ENCODE measurements at places on chromosomes 5 and 9.

DNA sequence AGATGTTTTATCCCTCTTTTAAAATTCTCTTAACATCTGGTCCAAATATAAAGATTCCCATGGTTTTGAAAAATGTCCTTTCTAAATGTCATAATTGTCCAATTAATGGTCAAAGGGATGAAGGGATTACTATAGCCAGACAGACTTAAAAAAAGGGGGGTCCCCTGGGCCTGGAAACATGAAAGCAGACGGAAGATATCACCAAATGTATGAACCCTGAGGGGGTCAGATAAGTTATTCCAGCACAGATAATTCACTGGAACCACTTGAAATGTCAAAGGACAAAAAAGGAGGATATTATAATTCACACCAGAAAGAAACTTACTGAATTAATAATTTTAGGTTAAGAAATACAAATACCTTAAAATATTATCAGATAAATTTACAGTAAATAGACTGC is 155.8 kb downstream of the SEMA5A start:
- no peak for DNase-seq

- peak; percentile 65 for DNase-seq
Measured at GRCh38 chr9:70639853-70640814, 225.7 kb upstream of the KLF9 start.

DNA sequence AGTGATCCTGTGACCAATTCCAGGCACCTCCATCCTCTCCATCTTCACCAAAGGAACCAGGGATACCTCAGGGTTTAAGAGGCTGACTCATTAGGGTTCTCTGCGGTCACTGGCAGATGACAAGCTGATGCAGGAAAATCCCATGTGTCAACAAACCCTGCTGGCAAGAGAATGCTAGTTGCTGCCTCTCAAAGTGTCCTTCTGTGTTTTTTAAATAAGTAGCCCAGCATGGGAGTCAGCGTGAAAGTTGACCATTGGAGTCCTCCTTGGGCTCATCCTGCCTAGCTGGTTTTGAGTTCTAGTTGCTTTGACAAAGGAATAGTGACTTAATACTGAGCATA is 200.2 kb downstream of the SLIT3 start:
- no peak for DNase-seq

DNA sequence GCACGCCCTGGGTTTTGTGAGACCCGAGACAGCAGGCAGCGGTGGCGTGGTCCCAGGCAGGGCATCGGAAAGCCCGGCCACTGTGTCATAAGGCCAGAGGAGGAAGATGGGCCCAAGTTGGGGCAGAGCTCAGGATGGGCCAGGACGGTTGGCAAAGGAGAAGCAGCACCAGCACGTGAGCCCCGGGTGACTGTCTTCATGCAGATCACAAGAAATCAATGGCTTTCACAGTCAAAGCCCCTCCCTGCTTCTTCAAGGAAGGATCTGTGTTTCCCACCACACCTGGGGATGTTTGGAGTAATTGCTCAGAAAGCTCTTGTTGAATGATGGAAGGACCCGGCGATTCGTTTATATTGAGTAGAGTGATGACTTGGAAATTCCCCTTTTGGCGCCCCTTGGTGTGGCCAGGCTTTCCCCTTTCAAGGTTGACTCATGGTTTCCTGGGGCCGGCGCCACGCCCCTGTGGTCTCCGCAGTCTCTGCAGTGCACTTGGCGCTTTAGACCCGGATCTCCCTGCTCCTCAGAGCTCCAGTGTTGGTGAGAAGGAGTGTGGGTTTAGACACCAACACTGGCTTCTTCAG is 52.1 kb downstream of the IL31RA start:
- peak; percentile 8 for DNase-seq

DNA sequence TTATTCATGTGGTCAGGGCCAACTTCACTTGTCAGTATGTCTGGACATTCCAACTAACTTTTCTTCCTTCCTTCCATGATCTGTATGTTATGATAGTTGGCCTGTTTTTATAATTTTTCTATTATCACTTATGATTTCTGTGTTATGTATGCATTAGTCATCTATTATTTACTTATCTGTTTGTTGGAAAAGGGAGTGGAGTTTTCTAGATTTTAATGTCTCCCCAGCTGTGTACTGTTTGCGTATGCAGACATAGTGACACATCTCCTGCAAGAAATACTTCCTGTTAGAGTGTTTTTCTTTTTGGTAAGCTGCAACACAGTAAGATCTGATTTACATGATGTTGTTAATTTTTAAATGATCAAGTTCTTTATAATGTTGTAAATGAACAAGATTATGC is 8.7 kb upstream of the INSYN2B start:
- DNase-seq, result peak; percentile 15

DNA sequence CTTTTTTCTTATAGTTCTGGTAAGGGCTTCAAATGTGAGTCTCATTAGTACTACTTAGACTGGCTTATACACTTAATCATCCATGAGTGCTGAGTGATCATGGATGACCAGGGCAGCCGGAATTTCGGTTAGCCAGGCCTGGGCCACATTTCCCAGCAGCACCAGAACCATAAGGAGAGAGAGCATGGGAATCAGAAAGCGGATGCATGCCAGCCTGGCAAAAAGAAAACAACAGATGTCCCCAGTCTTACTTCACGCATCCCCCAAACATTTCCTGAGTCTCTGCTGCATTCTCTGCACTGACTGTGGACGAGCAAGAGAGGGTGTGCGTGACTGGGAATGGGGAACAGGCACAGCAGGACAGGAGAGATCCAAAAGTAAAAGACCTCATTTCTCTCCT is 371.1 kb upstream of the ZNF608 start:
- DNase-seq, result no peak

- no peak for DNase-seq
Measured at GRCh38 chr5:177967221-177967887, 28.7 kb downstream of the PROP1 start.

DNA sequence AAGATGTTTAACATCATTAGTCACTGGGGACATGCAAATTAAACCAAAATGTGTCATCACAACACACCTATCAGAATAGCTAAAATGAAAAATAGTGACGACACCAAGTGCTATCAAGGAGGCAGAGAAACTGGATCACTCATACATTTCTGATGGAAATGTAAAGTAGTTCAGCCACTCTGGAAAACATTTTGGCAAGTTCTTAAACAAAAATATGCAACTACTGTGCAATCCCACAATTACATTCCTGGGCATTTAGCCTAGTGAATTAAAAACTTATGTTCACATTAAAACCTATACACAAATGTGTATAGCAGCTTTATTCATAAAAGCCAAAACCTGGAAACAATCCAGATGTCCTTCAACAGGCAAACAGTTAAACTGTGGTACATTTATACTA is 53.1 kb downstream of the SVEP1 start:
- no peak for DNase-seq

- DNase-seq, result no peak
Measured at GRCh38 chr5:111935009-111935408, 178.0 kb upstream of the NREP start.

DNA sequence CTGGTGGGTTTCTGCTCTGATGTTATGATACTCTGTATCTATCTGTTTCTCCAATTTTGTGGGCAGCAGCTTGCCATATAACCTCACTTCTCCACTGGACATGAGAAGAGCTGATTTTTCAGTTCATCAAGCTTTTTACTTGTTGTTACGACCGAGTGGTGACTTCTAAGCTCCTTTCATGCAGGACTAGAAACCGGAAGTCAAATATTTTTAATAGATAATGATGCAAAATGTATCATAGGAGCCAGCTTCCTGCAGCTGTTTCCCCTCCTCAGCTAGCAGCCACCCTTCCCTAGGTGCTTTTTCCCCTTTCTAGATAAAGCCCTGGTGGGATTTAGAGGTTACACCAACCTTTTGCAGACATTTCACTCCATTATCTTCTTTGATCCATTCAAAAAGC is 17.0 kb upstream of the ADAM19 start:
- DNase-seq, result peak; percentile 81

DNA sequence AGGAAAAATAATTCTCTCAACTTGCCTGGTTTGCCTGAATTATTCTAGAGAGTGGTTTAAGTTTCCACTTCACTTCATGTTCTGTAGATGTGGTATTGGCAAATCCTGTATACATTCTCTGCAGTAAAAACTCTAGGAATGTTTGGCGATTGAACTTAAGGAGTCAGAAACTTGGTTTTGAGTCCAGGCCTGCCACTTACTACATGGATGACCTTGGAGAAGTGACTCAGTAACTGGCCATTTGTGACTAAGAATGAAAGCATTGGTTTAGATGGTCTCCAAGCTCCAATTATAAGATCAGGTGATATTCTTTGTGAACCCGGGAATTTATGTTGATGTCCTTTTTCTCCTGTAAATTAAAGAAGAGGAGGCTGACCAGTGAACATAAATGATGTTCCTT is 233.8 kb downstream of the GAS1 start:
- DNase-seq, result no peak

DNA sequence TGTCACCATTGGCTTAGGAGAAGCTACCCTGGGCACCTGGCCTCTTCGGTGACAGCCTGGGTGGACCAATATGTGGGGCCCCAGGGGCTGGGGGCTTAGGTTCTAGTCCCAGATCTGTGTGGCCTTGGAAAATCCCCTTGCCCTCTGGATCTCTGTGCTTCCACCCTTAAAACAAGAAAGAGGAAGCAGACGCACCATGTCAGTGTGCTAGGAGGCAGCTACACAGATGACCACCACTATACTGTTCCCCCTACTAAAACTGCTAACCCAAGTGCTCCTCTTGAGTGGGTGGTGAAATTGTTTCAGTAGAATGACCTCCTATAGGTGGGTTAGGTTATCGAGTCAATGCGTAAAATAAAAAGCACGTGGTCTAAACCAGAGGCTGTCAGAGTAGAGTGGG is 31.0 kb downstream of the AFAP1L1 start:
- no peak for DNase-seq

GRCh38 chr5:76696251-76696650 is 19.7 kb upstream of the F2R start:
- no peak for DNase-seq

DNA sequence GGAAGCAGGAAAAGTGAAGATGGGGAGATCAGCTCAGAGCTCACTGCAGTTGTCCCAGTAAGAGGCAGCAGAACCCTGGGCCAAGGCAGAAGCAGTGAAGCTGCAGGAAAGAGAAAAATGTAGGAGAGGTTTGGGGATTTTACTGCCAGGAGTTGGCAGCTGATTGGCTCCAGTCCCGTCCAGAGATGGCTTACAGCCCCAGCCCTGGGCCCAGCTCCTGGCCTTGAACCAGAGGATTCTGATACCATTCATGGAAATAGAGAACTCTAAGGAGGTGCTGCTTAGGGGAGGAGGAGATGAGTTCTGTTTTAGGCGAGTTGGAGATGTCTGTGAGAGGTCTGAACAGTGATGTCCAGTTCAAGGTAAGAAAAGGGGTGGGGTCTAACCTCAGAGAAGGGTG is 4.6 kb downstream of the MORN5 start:
- no peak for DNase-seq

GRCh38 chr5:5625491-5625890 is 203.0 kb downstream of the ICE1 start:
- no peak for DNase-seq

- DNase-seq, result no peak
Measured at GRCh38 chr5:35242702-35243258, 12.5 kb upstream of the PRLR start.

DNA sequence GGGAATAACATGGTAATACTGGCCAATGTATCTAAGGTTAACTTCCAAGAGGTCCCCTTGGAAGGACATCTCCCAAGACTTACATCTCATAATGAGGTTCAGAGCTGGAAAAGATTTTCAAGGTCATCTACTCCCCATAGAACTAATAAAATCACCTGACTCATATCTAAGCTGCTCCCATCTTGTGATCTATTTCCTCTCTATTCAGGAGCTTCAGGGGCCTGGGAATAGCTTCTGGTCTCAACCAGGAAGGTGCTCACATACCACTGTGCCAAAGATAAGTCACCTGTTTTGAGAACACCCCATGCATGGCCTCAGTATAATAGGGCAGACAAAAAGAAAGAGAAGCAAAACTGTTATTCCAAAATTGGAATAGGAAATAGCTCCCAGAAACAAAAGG is 74.2 kb downstream of the OXCT1 start:
- DNase-seq, result peak; percentile 51

DNA sequence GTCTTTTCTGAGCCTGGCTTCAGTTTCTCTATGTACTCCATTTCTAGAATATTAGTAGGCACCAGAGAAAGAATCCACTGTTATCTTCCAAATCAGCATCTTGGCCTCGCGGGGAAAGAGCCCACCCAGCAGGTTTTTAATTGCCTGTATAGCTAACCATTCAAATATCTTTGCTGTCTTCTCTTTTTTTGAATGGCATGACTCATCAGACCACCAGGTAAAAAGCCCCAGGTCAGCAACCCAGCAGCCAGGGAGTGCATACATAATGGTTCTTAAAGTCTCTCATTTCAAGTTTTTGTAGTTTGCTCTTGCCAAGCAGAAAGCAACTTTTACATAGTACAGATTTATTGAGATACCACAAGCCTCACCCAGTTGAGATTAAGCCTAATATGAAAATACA is 50.7 kb downstream of the TMEM167A start:
- DNase-seq, result no peak

DNA sequence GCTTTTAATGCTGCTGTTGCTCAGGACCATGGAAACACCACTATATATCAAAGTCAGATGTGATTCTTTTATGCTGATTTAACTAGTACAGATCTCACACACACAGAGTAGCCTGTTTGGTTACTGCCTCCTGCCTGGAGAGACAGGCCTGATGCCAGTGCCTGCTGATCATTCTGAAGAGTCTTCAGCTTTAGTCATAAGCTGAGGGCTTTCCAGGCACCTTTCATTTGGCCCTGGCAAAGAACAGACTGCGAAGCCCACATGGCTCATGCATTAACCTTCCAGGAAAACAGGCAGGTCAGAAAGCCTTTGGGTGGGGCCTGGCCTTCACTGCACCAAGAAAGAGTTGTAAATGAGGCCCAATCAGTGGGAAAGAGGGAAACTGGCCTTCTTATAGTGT is 144.7 kb downstream of the SAXO1 start:
- no peak for DNase-seq

GRCh38 chr5:21774801-21775200 is 1078.3 kb downstream of the CDH12 start:
- DNase-seq, result peak; percentile 5

- DNase-seq, result no peak
Measured at GRCh38 chr5:7759257-7759871, 91.6 kb downstream of the CFAP90 start.

DNA sequence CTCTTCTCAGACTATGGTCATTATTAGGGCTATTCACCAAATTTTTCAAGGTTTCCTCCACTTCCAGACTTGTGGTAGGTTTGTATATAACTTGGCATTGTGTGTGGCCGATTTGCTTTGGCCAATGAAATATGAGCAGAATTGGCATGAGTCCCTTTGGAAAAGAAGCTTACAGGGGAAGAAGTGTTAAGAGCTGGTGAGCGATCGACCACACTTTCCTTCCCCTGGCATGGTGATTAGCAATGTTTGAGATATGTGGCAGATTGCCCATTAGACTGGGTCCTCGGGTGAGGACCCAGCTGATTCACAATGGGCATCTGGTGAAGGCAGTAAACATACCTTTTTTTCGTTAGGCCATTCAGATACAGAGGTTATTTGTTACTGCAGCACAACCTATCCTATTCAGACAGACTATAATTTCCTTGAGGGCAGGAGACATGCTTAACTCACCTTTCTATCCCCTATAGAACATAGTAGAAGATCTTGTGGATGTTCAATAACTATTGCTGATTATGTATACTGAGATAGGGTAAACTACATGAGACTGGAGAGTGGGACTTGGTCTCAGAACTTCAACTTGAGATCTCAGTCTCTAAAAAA is 62.8 kb upstream of the KLF9 start:
- DNase-seq, result no peak

- DNase-seq, result no peak
Measured at GRCh38 chr9:131915181-131915580, 164.5 kb downstream of the MED27 start.
